ENCODE measurements at places on chromosomes 4 and X.

GRCh38 chr4:160810941-160811340, 1352.9 kb downstream of the FSTL5 start:
- no peak for DNase-seq

DNA sequence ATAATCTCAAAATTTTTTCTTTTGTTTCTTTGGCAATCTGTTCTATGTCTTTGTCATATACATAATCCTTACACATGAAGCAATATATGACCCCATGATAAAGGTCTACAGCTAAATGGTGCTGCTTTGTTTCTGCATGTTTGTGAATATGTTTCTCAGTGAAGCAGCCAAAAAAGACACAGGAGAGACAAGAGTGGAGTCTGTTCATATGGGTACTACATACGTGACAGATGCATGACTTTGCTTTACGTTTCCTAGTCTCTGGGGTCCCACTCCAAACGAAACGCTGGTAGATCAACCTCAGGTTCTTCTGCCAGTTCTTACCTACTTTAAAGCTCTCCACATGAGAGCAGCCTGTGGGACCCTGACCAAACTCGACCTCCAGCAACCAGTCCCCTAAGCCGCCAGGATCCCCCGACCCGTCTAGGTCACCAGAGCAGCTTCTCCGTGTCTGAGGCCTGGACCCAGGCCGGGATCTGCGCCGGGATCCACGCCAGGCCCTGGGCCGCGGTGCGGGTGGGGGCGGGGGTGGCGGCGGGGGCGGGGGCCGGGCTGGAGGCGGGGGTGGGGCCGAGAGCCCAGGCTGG, 1.5 kb downstream of the USP51 start:
- DNase-seq = no peak

DNA sequence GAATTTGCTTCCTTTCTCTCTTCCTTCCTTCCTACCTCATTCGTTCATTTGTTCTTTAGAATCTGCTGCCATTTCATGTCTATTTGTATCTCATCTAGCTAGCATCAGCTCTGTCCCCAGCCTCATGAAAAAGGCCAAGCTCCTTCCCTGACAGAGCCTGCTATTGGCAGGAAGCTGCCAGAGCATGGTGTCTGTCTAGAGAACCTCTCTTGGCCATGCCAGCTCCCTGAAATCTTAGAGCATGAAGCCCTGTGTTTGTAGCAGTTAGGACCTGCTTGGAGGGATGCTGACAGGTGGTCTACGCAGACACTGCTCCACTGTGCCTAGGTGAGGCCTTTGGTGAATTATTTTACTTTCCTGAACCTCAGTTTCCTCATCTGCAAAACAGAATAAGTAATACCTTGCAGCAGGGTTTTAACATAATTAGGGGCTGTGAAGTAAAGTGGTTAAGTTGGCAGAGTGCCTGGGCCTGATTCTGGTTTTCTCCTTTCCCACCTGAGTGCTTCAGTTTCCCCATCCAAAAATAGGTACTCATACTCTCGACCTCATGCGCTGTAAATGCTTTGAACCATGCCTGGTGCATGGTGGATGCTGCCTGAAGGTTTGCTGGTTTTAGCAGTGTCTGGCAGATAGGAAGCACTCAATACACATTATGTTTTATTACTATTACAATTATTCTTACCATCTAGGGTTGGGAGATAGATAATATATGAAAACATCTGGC, 4.7 kb downstream of the PTTG2 start:
- DNase-seq = no peak

DNA sequence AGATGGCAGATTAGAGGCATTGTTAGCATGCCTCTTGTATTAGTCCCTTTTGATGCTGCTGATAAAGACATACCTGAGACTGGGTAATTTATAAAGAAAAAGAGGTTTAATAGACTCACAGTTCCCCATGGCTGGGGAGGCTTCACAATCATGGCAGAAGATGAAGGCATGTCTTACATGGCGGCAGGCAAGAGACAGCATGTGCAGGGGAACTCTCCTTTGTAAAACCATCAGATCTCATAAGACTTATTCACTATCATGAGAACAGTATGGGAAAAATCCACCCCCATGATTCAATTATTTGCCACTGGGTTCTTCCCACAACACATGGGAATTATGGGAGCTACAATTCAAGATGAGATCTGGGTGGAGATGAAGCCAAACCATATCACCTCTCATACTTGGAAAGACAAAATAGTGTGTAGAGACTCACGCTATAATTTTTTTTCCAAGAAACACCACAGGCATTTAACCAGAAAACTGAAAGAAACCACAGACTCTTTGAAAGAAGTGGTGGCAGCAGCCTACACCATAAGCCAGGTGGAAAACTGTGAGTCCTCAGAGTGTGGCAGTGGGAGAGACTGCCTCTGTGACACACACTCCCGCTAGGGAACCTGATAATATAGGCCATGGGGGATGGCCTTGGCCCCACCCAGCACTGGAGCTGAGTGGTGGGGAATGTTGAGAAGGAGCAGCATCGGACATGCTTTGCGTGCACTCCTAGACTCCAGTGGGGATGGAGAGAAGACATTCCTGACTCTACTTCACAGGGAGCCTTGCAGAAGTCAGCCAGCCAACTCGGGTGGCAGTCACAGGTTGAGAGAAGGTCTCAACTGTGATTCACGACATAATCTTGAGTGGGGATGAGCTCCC, 51.5 kb downstream of the SLC2A9 start:
- DNase-seq = no peak

- DNase-seq = no peak
These were observed 121.3 kb upstream of the AMOT start for GRCh38 chrX:112961981-112962380.

DNA sequence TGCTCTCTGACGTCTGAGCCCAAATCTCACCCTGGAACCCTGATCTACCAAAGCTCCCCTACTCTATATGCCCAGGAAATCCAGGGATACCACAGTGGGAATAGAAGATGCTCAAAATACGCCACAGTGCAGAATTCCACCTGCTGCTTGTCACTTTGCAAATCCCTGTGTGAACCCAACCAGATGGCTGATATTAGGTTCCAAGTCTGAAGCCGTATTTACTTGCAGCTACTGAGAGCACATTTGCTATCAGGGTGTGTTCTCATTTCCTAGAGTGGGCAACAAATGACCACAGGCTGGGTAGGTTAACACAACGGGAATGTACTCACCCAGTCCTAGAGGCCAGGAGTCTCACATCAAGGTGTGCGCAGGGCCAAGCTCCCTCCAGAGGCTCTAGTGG, 126.8 kb downstream of the MXRA5 start:
- DNase-seq = no peak

DNA sequence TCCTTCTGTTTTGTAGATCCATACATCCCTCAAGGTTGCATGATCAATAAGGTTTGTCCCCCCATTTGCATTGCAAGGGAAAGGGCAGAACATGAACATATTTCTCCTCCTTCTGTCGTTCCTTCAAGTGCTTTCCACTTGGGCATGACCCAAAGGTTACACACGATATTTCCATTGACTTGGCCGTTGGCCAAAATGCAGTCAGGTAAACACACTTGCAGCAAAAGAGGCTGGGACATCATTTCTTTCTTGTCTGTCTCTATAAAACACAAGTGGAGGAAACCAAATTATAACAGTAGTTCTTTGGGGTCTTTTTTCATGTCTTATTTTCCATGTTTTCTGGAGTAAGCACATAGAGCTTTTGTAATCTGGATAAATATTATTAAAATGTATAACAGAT, 156.1 kb downstream of the FRAS1 start:
- no peak for DNase-seq

GRCh38 chr4:111011458-111011857, 388.6 kb upstream of the PITX2 start:
- DNase-seq = no peak

DNA sequence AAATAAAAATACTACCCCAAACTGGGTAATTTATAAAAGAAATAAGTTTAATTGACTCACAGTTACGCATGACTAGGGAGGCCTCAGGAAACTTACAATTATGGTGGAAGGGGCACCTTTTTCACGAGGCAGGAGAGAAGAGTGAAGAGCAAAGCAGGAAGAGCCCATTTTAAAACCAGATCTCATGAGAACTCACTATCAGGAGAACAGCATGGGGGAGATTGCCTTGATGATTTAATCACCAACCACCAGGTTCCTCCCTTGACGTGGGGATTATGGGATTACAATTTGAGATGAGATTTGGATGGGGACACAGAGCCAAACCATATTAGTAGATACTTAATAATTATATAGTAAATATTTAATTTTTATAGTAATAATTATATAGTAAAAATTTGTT, 10.1 kb downstream of the CISD2 start:
- DNase-seq = no peak

DNA sequence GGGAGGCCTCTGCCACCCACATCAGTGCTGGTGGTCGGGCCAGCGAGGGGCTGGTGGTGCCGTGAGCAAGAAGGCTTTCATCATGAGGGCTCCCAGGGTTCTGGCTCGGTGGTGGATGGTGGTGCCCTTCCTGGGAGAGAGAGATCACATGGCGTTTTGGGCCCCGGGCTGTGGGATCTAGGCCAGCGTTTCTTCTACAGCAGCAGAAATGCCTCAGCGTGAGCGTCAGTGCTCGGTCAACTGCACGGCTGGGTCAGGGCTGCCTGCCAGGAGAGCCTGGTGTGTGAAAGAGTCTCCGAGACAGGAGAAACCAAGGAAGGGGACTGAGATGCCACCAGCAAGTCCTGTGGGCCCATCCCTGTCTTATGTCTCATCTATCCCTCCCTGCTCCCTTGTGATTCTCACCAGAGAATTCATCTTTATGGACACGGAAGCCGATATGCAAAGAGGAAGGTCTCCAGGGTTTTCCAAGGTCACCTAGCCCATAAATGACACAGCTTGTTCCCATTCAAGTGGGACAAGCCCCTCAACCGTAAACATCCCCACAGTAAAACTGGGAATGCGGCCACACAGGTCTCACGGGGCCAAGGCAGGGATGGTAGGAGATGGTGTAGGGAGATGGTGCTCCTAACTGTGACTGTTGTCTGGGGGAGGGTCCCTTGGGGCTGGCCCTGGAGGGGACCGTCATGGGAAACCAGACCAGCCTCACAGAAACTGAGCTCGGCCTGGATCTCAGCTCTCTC, 99.2 kb downstream of the SORCS2 start:
- DNase-seq = no peak

DNA sequence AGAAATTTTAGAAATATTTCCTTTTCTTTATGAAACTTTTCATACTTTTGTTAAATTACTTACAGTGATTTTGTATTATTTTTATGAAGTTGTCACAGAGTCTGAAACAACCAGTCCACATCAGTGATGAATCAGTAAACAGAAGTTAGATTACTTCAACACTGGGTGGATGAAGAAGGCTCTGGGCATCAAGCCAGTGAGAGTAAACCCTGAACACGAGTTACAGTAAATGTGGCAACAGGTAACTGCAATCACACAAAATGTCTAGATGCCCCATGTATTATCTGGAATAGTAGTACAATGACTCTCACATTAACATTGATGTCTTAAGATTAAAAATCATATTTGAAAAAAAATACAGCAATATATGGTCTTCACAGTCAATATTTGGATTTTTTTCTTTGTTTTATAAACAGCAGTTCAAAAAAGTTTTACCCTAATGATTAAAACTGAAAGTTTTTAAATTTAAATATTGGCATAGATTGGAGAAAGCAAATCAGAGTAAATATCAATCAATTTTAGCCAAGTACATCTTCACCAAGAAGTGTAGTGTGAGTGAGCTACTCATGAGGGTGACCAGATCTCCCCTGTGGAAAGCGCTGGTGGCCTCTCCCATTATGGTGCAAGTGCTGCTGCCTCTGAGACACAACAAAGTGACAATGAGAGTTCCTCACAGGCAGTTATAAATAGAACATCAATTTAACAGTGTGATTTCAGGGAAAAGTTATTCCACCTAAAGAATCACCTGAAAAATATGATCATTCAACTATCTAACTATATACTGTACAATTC, 63.2 kb upstream of the UGT2B7 start:
- no peak for DNase-seq

DNA sequence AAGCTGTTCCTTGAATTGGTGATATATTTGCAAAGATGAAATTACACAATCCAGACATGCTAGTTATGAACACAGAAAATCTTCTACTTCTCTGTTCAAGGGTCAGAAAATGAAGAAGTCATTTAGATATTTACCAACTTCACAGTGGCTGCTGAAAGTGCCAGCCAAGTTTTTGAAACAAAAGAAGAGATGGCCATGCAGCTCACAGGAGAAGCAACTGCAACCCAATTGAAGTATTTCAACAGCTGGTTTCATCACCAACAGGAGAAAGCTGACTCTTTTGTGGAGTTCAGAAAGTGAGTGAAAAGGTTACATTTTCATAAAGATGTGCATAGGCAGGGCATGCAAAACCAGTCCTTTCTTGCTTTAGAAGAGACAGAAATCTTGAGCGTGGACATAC, 70.1 kb upstream of the LSM6 start:
- no peak for DNase-seq

DNA sequence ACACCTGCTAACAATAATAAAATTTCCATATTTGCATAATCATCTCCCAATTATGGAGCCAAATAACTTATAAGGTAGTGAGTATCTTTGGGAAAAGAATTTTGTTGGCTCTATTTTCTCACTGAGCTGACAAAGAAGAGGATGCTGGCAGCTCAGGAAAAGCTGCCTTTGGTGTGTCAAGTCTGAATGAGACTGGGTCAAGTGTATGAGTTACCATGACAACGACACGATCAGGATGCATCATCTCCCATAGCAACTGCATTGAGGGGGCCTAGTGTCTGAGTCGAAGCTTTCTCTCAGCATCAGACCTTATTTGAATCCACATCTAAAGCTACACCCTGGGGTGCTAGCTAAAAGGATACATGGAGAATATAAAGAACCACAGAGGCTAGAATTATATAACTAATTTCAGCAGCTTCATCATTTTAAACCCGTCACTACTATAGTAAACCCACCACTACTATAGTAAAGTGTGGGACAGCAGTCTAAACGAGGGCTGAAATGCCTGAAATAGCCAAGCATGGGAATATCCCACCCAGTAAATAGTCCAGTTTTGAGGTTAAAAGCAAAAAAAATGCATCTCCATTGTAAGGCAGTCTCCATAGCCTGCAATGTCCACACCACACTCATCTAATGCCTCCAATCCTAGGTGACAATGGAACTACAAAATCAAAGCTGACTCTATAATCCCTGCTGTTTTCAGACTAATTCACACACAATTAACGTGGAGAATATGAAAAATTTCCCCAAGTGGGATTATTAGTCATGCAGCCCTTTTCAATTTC, 16.0 kb downstream of the GSPT2 start:
- no peak for DNase-seq

GRCh38 chr4:79466621-79467020, 58.6 kb upstream of the GK2 start:
- DNase-seq = no peak

- DNase-seq = no peak
These were observed 50.0 kb downstream of the IGSF1 start for GRCh38 chrX:131239057-131239456.

DNA sequence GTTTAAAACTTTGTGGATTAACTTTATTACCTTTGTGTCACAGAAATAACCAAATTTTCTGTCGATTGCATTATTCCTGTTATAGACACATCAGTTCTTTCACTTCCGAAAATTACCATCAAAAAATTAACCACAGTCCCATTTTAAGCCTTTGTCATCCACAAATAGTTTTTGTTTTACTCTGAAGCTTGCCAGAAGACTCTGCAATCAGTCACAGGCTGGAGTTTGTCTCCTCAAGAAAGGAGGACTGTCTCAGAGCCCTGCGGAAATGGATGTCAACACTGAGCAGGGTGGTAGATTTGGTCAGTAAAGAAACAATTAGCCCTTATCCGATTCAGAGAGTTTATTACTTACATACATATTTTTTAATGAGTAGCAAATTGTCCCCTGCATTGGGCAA, 20.1 kb upstream of the TCEAL4 start:
- no peak for DNase-seq

GRCh38 chr4:104451573-104451972, 43.1 kb downstream of the CXXC4 start:
- DNase-seq = no peak

GRCh38 chrX:104427073-104427472, 138.9 kb upstream of the IL1RAPL2 start:
- no peak for DNase-seq

All from 8988T (cell line).